ENCODE measurements at places on chromosomes 4 and X. TPM values are rescaled to one million over a fixed set of nuclear protein-coding genes. Genes with fewer than 3 reads are reported as not detected.
A peak's percentile ranks its signal among the peaks of the same experiment; 100 is the strongest.

DNA sequence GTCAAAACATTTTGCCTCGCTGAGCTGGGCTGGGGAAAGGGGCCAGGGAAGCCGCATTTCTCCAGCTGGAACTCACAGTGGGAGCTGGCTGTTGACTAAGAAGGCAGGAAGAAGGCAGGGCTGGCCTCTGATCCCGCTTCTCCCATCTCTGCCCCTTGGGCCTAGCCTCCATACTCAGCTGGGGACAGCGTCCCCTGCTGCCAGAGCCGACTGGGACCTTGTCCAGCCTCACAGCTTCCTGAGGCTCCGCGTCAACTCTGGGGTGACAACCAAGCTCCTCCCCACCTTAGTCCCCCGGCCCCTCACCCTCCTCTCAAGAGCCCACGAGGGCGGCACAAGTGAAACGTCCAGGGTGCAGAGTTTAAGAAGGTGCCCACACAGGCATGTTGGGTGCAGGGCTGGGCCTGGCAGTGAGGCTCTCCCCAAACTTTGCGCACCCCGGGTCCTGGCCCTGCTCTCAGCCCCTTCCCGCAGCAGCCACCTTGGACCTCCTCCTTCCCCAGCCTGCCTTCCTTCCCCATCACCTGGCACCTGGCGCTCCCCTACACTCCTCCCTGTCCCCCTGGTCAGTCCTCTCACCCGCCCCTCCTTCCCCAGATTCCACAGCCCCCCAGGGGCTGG is 100.8 kb downstream of the PSAPL1 start:
- DNase-seq = no peak

XK gene
- total RNA-seq = 0.16 TPM

- no peak for DNase-seq
Observed at GRCh38 chrX:66012094-66012534, 27.8 kb downstream of the VSIG4 start.

GRCh38 chrX:16588266-16588665 is 61.7 kb upstream of the S100G start:
- no peak for DNase-seq

DNA sequence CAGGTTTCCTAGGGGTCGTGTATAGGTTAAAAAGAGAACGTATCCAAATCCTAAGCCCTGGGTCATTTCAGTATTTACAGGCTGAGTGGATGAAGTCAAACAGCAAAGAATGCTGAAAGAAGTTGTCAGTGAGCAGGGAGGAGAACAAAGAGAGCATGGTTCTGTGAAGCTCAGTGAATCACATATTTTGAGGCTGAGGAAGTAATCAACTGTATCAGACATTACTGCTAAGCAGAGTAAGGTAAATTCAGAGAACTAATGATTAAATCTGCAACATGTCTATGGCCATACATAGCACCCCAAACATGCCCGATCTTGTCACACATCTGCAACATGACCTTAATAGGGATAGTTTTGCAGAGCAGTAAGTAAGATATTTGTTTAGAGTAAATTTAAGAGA is 1130.3 kb downstream of the RAPGEF2 start:
- DNase-seq = no peak

SHROOM2 gene
- total RNA-seq = not detected

- no peak for DNase-seq
Observed at GRCh38 chr4:54363037-54363436, 133.9 kb downstream of the PDGFRA start.

- no peak for DNase-seq
Observed at GRCh38 chr4:4995103-4995907, 24.0 kb downstream of the CYTL1 start.

DNA sequence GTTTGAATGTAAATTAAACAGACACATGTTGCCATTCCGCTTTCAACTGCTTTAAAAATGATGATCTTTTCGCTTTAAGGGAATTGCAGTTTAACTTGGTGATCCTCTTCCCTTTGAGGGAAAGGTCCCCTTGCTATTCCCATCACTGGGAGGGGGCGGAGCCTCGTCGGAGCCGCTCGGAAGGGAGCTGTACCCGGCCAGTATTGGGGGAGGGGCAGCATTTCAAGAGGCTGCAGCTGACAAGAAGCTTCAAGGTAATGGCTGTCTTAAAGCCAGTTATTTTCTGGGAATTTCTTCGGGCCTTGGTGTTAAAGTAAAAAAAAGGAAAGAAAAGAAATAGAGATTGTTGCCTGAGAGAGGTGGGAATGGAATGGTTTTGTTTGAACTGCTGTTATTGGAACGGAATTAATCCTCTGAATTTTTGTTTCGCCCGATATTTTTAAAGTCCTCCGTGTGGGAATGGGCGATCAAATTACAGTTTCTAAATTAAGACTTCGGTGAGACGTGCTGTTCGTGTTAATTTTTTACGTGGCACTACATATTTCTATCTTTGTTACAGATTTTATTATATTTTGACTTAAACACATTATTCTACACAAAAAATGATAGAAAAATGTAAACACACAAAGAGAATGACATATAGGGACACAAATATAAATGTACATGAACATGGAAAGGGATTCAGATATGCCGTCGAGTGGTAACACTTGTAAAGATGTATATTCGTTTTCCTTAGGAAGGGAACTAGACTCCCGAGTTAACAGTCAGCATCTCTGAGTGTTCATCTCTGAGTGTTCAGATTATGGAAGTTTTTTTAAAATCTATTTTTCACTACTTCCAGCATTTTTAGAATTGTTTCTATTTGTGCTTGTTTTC is 9.2 kb downstream of the PWWP3B start:
- no peak for DNase-seq

TRPC5OS gene
- not detected for total RNA-seq

CDKL2 gene
- 0.08 TPM for total RNA-seq

DNA sequence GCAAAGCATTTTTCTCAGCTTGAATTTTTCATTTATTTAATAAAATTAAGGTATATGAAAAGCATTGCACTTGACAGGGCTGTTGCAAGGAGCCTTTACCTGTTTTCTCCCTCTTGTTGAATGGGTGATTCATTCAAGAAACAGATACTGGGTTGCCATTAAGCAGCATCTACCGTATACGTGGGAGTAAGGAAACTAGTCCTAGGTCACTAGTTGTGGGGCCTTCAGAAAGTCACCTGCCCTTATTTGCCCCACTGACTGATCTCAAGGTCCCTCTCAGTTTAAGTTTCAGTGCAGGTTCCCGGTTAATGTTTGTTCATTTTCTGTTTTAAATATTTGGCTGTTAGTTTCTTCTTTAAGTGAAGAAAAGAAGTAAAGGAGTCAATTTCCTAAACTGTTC is 34.0 kb downstream of the LHFPL1 start:
- no peak for DNase-seq

DNA sequence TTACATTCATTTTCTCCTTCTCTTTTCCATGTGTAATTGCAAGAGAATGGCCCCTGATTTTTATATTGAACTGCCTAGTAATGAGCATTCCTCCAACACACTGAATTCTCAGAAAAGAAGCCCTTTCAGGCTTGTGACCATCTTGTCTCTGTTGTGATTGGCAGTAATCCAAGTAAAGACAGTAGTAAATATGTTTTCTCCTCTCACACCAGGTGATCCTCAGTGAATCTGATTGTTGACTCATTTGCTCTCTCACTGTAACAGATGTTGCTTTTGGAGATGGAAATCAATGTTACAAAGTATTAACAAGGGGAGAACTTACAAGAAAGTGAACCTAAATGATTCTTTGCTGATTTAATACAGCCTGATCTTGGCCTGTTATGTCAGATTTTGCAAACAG is 271.0 kb downstream of the AFF2 start:
- no peak for DNase-seq

DNA sequence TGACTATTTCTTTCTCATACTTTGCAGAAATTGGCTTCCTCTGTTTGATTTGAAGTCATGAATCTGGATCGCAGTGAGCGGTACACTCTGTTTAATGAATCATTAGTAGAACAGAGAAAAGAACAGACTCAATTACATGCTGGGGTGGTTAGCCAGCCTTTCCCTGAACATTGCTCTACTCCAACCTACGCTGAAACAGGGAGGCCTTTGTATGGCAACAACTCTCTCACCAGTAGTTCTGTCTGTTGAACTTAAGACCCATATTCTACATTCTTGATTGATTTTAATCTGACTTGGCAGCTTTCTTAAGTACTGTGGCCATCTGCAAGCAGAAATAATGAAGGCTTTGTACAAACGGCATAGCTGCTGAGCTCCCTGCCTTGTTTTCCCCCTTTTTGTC is 19.0 kb upstream of the AP1S2 start:
- DNase-seq = no peak

DNA sequence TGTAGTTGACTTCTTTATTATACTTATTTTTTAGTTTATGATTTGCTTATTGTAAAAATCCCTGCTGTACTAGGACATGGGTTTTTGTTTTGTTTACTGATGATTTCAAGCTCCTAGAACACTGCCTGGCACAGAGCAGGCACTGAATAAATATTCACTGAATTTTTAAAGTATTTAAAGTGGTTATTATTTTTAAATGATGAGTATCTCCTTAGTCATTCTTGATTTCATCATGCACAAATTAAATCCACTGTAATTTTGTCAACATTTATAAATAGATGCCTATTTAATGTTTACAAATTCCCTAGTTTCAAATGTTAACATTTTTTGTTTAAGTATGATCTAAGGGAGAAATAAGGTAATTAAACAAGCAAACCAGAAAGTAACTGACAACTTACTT is 367.9 kb upstream of the SLIT2 start:
- no peak for DNase-seq

DNA sequence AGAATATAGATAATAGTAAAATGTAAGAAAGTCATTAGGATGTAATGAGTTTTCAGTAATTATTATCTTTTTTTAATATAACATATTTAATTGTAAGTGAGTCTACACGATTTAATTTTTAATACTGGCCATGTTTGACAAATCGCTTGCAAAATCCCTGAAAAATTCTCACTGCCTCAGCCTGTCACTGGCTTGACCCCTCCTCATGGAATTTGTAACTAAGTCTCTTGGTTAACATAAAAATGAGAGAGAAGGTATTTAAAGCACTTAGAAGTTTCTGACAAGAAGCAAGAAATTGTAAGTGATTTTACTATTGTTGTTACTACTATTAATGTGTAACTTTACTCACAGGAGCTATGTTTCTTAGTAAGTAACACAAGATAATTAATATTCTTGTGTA is 237.9 kb upstream of the GK2 start:
- DNase-seq = no peak

GRCh38 chrX:74372272-74372671 is 49.0 kb upstream of the SLC16A2 start:
- no peak for DNase-seq

GRCh38 chr4:151231915-151232595 is 44.9 kb upstream of the PRSS48 start:
- no peak for DNase-seq

- no peak for DNase-seq
Observed at GRCh38 chrX:108186811-108187210, 95.2 kb downstream of the ATG4A start.

GRCh38 chrX:46588263-46588662 is 14.7 kb downstream of the CHST7 start:
- peak; percentile 37 for DNase-seq

- DNase-seq = no peak
Observed at GRCh38 chr4:42600578-42600977, 56.3 kb downstream of the ATP8A1 start.

DNA sequence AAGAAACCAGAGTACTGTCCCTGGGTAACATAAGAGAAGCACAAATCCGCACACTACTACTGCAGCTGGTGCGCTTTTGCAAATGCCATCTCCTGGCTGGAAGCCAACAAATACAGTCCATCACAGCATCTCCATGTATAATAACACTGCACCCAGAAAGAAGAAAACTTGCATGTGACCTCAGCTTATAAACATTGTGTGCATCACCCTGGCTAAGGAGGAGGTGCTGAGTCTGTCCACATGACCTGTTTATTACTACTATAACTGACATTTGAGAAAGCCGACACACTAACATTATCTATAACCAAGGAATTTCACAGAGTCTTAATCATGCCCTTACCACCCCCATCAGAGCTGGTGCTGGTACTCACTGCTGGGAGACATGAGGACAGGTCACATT is 516.8 kb downstream of the CFAP47 start:
- no peak for DNase-seq

DNA sequence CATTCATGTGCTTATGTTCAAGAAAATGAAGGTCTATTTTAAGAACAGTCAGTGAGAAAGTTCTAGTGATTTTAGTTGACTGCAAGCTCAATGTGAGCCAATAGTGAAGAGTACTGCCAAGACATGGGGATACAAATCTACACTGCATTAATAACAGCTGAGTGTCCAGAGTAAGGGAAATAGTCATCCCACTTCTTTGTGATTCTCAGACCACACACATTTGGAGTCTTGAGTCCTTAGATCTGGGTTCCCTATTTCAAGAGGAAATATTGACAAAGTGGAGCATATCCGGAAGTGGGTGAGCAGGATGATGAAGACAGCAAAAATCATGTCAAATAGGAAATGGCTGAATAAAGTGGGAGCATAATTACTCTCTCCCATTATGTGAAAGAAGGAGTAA is 171.1 kb downstream of the LARP7 start:
- DNase-seq = no peak

Data from activated T-cell treated with anti-CD3 and anti-CD28 coated beads, Interleukin-2, amount 50 U/mL, for 4 hours (primary cell).